ENCODE measurements at places on chromosomes 7 and 10. TPM values are rescaled to one million over a fixed set of nuclear protein-coding genes. Genes with fewer than 3 reads are reported as not detected.
A peak's percentile ranks its signal among the peaks of the same experiment; 100 is the strongest.

- H3K4me3 ChIP-seq = no peak overlapping the region
- H3K36me3 ChIP-seq = no peaks in the 10 kb centered on the region
- no peak overlapping the region for H3K27ac ChIP-seq
Measured at GRCh38 chr7:70477036-70478010, 654.6 kb upstream of the GALNT17 start.

The KIAA1217 gene
- 25.9 TPM for total RNA-seq

- no peak for DNase-seq
- peak overlapping the region; percentile 64 for H3K27ac ChIP-seq
- H3K27me3 ChIP-seq = no peaks in the 10 kb centered on the region
- peaks cover 22% of the 10 kb centered on the region for H3K4me1 ChIP-seq
- no peak overlapping the region for H3K4me3 ChIP-seq
- H3K36me3 ChIP-seq = no peaks in the 10 kb centered on the region
Measured at GRCh38 chr7:140404565-140405065, 757 bp downstream of the RAB19 start.

The TRPV5 gene
- not detected for total RNA-seq

DNA sequence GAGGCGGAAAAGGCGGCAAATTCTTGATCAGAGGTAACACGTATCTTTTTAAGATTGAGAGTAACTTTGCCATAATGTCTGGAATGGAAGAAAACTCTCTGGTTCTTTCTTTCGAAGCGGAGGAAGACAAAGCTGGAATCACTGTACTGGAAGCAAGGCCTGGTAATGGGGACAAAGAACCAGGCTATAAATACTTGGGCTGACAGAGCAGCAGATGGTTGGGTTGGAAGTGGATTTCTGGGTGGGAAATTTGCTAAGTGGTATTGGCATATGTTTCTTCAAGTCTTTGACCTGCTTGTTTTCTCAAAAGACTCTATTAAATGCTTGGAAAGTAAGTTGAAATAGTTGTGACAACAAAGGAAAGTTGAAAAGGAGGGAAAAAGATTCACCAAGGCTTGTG, 87.3 kb upstream of the SFMBT2 start:
- H3K36me3 ChIP-seq = no peaks in the 10 kb centered on the region
- no peaks in the 10 kb centered on the region for H3K27me3 ChIP-seq
- no peak for DNase-seq
- H3K4me1 ChIP-seq = no peaks in the 10 kb centered on the region
- H3K4me3 ChIP-seq = no peak overlapping the region

DNA sequence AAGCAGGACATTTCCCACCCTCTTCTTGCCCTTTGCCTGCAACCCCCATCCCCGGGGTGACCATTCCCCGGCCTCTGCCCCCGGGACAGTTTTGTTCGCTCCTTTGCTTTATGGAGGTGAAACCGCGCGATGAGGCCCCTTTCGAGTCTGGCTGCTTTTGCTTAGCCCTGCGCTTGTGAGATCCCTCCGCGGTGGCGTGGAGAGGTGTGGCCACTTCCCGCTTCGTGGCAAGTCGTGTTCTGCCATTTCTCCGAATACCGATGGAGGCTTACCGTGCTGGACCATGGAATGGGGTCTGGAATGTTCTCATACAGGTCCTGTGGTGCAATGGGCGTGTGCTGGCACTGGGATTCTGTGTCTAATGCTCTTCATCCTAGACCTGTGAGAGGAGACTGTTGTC, 106.7 kb downstream of the LHPP start:
- H3K36me3 ChIP-seq = no peaks in the 10 kb centered on the region
- H3K4me3 ChIP-seq = no peak overlapping the region
- no peaks in the 10 kb centered on the region for H3K27me3 ChIP-seq
- DNase-seq = no peak
- no peak overlapping the region for H3K27ac ChIP-seq
- peaks cover 16% of the 10 kb centered on the region for H3K4me1 ChIP-seq

The ZSWIM8 gene
- 70.9 TPM for total RNA-seq

GRCh38 chr10:32954545-32955298, 3.3 kb downstream of the ITGB1 start:
- no peak overlapping the region for H3K4me3 ChIP-seq
- H3K27me3 ChIP-seq = no peaks in the 10 kb centered on the region
- H3K4me1 ChIP-seq = peaks cover 71% of the 10 kb centered on the region
- H3K36me3 ChIP-seq = no peaks in the 10 kb centered on the region

The HYAL4 gene
- not detected for total RNA-seq

Data from body of pancreas (tissue), 4 donors.